H4 (cell line): ENCODE measurements at places on chromosomes 2 and 18. TPM values are rescaled to one million over a fixed set of nuclear protein-coding genes. Genes with fewer than 3 reads are reported as not detected.

Gene GPR148
- not detected in 2 replicates for total RNA-seq

Gene COL3A1
- 70.4 and 74.5 TPM in 2 replicates for total RNA-seq

Gene EGR4
- total RNA-seq: not detected in 2 replicates

Gene SCYGR4
- not detected in 2 replicates for total RNA-seq

Gene PRSS56
- not detected in 2 replicates for total RNA-seq

DNA sequence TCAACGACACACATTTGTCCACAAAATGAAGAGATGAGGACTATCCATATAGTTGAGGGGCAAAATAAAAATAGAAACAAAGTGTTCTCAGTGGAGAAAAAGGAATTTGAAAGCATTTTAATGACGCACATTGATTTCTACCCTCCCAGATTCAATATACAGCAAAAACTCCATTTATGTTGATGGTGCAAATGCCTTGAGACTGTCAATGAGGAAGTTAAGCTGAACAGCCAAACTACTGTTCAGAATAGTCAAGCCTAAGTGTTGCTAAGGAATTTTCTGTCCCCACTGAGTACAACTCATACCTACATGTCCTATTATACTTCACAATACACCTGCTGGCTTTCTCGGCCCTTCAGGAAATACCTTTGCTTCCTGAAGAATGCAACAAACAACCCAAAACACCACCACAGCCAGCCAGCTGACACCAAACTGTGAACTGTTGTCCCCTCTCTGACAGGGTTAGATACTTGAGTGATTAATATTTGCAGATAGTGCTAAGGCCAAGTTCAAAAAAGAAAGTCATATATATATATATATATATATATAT is 27.8 kb upstream of the DARS1 start:
- no peak for DNase-seq

- no peak for DNase-seq
Measured at GRCh38 chr2:232228971-232229894, 149.3 kb upstream of the ALPP start.

GRCh38 chr2:119744335-119744939 is 15.3 kb upstream of the PTPN4 start:
- DNase-seq: peak; percentile 69

DNA sequence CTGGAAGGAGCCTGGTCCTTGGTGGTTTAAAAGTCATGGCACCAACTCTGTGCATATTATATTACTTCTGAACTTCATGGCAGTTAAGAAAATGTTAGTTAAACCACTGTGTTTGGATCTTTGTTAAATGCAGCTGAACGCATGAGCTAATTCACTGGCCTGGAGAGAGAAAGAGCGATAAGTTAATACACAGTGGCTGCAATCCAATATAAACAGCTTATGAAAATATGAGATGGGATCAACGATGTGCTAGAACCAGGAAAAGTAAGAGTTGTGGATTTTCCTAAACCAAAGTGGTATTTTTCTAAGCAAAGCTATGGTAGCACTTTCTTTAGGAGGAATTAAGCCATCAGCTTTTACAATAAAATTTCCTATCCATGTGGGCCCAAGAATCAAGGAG is 326.7 kb downstream of the MTX2 start:
- peak; percentile 7 for DNase-seq

GRCh38 chr2:214624166-214624760 is 185.2 kb downstream of the BARD1 start:
- DNase-seq: no peak

- peak; percentile 42 for DNase-seq
Measured at GRCh38 chr2:113211226-113212105, 37.7 kb downstream of the PSD4 start.
